ENCODE measurements at places on chromosomes 3 and 15.

GRCh38 chr15:42576040-42576594 lies 711 bp downstream of the STARD9 start:
- DNase-seq, result no peak

GRCh38 chr3:50251220-50251619 lies 15.2 kb downstream of the GNAI2 start:
- no peak for DNase-seq

DNA sequence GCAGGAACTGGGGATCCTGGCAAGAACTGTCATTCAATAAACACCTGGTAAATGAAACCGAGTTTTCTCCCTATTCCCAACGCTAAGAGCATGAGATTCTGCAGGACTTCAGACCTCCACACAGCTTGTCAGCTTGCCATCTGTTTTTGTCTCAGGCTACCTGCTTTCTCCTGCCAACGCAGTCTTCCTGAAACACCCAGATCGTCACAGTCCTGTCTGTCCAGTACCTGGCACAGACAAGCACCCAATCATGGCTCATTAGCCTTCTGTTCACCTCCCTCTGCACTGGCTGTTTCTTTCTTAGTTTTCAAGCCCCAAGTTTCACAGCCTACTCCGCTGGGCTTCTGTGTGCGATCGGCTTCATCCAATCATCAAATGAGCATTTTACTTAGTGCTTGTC lies 5.0 kb downstream of the SLC12A8 start:
- DNase-seq, result no peak

GRCh38 chr3:46372492-46373359 lies 2.0 kb downstream of the CCR5 start:
- peak; percentile 29 for DNase-seq

GRCh38 chr15:33608714-33609113 lies 297.9 kb downstream of the RYR3 start:
- DNase-seq, result no peak

DNA sequence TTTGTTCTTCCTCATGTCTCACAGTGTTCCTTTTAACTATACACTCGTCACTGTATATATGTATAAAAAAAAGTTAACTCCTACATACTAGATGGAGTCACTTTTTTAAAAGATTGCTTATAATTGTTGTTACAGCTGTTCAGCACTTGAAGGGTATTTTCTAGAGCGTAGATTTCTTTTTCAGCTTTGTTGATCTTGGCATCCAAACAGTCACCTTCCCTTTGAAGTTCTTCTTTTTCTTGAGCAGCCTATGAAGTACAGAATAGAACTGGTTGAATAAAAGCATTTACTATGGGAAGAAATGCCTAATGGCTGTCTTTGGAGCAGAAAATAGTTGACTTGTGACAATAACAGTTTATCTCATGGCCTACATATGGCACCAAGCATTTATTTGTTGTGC lies 17.8 kb downstream of the TTC14 start:
- no peak for DNase-seq
